ENCODE measurements at places on chromosomes 13 and 19. TPM values are rescaled to one million over a fixed set of nuclear protein-coding genes. Genes with fewer than 3 reads are reported as not detected.

Gene KIR2DL1
- total RNA-seq, result not detected

Gene ITM2B
- 60.3 TPM for total RNA-seq

Gene BEST2
- not detected for total RNA-seq

Gene RNF113B
- 0.23 TPM for total RNA-seq

Gene KLK5
- total RNA-seq, result not detected

Gene MATK
- not detected for total RNA-seq

Gene ZIK1
- total RNA-seq, result 17.0 TPM

Gene SLC6A16
- 0.11 TPM for total RNA-seq
